ENCODE measurements at places on chromosomes 16 and 17.

DNA sequence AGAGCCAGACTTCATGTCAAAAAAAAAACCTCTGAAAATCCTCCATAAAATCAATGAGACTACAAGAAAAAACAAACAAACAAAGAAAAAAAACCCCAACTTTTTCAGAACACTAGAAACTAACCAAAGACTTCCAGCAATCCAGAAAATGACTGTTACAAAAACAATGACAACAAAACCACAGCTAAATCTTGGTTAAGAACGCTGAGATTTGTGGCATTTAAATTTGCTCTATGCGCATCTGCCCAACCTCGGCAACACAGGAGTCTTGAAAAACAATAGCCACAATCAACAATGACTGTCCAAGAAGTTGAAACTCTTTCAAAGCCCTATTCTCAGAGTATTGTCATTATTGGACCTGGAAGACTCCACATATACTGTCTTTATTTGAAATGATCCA lies 402.4 kb downstream of the ZFHX3 start:
- no peak for DNase-seq

DNA sequence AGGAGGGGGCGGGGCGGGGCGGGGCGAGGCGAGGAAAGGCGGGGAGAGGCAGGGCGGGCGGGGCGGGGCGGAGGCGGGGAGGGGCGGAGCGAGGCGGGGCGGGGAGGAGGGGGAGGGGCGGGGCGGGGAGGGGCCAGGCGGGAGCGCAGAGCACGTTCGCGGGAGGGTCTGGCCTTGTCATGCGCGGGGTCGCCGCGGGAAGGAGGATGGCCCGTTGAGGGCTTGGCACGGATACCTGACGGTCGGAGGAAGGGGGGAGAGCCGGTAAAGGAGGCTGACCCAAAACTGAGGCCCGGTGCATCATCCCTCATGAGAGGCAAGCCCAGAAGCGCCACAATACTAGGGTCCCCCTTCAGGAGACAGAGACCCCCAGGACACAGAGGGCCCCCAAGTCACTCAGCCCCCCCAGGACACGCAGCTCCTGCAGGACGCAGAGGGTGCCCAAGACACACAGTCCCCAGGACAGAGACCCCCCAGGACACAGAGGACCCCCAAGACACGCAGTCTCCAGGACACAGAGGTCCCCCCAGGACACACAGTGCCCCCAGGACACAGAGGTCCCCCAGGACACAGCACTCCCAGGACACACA lies 593 bp upstream of the WDR45B start:
- peak; percentile 48 for DNase-seq

DNA sequence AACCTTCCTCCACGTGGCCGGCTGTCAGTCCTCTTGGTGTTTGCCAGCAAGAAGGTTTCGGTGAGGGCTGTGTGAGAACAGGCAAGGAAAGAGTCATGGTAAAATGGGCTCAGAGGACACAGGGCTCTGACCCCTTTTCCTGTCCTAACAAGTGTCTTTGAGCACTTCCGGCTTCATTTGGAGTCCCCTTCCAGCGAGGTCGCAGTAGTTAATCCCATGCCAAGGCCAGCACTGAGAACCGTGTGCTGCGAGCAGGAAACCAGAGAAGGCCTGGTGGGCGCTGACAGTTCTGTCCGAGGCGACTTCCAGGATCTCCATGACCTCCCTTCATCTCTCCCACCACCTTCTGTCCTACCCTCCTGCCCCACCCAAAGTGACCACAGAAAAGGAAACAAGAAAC lies 168.1 kb downstream of the ZFHX3 start:
- DNase-seq, result no peak

DNA sequence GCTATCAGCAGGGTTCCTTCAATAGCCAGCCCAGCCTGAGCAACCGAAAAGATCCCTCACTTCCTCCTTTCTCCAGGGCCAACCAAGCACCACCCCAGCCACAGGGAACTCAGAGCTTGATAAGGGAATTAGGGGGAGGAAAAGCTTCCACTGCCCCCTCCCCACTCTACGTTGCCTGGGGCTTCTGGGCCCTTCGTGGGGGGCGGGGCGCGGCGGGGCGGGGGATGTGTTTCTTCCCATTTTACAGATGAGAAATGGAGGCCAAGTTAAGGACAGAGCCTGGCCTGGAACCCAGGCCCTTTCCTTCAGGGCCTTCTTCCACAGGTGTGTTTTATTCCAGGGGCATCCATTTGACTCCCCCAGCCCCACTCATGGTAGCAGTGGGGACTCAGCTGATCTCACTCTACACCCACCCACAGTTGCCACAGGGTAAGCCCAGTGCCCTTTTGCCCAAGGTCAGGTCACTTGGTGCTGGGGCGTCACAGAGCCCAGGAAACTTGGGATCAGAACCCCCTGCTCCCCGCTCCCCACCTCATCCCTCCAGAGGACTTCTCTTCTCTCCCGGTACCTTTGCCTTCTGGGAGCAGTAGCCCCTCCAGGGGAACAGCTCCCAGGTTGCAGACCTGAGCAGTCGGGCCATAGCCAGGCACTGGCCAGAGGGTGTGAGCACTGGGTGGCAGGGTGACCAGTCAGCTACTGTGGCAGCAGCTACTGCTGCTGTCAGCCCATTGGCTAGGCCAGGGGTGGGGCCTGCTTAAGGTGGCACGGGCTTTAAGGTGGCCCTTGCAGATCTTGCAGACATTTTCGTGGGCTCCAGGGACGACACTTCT lies at the start of gene LDHD:
TSS of gene LDHD (minus strand) at position 700 of the 830 bp plus-strand sequence. CDS start at position 640, 60 bp downstream.
- peak; percentile 74 for DNase-seq

- DNase-seq, result peak; percentile 49
Observed at GRCh38 chr17:82440469-82440981, 10.0 kb downstream of the CYBC1 start.

- no peak for DNase-seq
Observed at GRCh38 chr17:56902348-56902747, 11.5 kb downstream of the TRIM25 start.

GRCh38 chr16:89291776-89292175 lies 74.3 kb downstream of the ZNF778 start:
- no peak for DNase-seq

- no peak for DNase-seq
Observed at GRCh38 chr16:23729503-23730424, 16.7 kb upstream of the ERN2 start.

DNA sequence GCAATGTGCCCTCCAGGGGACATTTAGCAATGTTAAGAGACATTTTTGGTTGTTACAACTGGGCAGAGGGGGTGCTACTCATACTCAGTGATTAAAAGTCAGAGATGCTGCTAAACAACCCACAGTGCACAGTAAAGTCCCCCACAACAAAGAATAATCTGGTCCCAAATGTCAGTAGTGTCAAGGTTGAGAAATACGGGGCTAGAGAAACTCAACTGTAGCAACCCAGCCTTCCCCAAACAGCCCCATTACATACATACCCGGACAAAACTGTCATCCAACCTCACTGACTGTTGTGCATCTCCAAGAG lies 20.4 kb downstream of the DNAJC7 start:
- DNase-seq, result no peak

DNA sequence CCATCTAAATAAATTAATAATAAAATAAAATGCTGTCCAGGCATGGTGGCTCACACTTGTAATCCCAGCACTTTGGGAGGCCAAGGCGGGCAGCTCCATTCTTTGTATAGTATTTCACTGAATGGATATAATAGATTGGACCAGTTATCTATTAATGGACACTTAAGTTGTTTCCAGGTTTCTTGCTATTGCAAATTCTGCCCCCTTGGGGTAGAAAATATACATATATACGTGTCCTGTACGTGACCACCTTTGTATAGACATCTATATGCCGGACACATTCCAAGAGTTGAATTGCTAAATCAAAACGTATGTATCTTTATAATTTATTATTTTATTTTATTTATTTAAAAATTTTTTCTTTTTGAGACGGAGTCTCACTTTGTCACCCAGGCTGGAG lies 3.9 kb upstream of the EXOC7 start:
- DNase-seq, result peak; percentile 41

GRCh38 chr17:76871668-76872067 lies 3.5 kb downstream of the MGAT5B start:
- no peak for DNase-seq

DNA sequence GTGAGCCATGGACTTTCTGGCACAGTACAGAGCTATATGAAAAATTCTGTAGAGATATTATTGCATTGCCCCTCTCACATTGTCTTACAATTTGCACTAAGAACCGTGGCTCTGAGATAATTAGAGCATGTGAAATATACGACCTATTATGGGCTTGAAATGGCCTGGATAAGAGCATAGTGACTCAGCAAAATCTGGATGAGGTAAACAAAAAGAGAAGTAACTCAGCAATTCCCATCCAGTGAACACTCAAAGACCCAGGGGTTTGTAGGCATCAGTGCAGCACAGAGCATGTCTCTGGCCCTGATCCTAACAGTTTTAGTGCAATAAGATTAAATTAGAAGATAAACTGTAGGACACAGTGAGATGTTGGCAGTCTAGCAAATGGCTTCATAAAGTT lies 317.2 kb upstream of the MYOCD start:
- no peak for DNase-seq

DNA sequence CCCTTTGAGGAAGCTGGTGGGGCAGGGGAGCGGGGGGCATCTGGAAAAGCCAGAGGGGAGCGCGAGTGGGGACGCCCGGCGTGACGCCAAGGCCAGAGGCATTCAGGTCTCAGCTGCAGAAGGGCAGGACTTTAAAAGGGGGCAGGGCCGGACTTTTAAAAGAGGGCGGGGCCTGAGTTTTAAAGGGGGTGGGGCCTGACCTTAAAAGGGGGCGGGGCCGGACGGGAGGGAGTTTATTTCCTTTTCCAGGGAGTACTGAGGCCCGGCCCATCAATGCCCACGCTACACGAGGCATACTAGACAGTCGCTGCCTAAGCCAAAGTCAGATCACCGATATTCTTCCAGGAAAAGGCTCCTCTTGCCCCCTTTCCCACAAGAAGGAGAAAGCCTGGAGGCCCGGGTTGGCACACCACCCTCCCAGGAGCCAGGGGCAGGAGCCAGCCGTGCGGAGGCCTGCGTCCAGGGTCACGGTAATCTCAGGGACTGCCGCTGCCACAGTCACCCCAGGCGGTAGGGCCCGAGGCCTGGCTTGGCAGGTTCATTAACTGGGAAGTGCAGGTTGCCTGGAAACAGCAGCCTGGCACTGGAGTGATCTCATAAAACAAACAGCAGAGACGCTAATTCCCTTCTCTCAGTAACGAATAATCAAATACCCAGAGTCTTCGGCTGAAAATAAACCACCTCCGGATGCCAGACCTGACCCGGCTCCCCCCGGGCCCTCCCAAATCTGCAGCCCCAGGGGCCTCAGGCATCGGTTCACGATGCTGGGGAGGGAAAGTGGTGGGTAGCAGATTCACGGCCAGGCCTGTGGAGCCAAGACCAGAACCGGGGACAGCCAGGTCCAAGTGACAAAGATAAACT lies 90.7 kb downstream of the TIMM22 start:
- no peak for DNase-seq

GRCh38 chr16:56298948-56299596 lies 107.8 kb downstream of the GNAO1 start:
- no peak for DNase-seq

DNA sequence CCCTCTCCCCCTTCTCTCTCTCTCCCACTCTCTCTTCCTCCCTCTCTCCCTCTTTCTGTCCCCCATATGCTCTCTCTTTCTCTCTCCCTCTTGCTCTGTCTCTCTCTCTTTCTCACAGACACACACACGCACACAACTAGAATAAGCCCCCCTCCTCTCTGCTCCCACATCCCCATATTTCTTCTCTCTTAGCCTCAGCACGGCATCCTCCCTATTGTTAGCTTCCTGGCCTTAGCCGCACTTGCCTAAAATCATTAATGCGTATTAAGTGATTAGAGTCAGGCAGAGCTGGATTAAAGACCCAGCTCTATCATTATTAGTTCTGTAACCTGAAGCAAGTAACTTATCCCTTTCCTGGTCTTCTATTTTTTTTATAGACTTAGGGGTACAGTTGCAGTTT lies 319.0 kb upstream of the C16orf82 start:
- DNase-seq, result no peak

GRCh38 chr16:58261263-58261662 lies 33.6 kb downstream of the PRSS54 start:
- DNase-seq, result no peak

DNA sequence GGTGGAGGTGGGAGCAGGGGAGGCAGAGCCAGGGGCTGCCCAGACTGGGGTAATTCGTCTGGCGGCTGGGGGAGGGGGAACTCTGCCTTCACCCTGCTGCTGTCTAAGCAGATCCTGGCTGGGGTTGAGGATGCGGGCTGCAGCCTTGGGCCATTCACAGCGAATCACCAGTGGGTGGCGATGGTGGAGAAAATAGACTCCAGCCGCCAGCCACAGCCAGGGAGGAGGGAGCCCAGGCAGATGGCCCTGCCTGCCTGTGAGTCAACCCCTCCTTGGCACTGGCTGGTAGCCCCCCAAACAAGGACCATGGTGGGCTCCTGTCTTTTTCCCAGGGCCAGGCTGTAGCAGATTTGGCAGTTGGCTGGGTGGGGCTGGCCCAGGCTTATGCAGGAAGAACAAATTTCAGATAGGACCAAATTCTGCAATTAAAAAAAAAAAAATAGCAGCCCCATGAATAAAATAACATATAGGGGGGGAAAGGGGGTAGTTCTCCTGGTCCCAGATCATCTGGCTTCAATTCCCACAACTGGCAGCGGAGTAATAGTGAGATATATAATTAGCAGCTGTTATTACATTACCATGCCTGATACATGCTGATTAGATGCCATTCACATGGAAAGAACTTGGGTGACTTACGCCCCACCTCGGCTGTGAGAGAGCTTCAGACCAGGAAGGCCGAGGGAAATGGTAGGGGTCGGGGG lies 41.5 kb upstream of the CDH5 start:
- peak; percentile 9 for DNase-seq

DNA sequence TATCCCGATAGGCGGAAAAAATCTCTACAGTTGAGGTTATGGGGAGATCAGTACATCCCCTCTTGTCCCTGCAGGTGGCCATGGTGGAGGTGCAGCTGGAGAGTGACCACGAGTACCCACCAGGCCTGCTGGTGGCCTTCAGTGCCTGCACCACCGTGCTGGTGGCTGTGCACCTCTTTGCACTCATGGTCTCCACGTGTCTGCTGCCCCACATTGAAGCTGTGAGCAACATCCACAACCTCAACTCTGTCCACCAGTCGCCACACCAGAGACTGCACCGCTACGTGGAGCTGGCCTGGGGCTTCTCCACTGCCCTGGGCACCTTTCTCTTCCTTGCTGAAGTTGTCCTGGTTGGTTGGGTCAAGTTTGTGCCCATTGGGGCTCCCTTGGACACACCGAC lies 4.2 kb downstream of the ORAI3 start:
- no peak for DNase-seq

DNA sequence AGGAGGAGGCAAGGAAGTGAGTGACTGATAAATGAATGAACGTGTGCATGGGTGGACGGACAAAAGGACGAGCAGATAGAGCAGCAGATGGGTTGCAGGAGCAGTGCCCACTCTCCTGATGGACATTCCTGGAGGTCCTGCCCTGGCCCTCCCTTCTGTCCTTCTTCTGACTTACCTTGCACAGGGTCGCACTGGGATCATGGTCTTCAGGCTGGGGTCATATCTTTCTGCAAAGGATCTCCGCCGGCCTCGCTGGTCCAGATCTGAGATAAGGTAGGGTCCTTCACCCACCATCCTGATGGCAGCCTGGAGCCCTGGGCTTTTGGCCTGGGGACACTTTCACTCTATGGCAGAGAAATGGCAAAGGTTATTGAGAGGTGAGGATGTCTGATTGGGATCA lies 9.7 kb downstream of the ABCC12 start:
- DNase-seq, result no peak

GRCh38 chr17:57577751-57578607 lies 167.1 kb downstream of the CCDC182 start:
- DNase-seq, result no peak
